ENCODE measurements at places on chromosomes 12 and 14. TPM values are rescaled to one million over a fixed set of nuclear protein-coding genes. Genes with fewer than 3 reads are reported as not detected.

DNA sequence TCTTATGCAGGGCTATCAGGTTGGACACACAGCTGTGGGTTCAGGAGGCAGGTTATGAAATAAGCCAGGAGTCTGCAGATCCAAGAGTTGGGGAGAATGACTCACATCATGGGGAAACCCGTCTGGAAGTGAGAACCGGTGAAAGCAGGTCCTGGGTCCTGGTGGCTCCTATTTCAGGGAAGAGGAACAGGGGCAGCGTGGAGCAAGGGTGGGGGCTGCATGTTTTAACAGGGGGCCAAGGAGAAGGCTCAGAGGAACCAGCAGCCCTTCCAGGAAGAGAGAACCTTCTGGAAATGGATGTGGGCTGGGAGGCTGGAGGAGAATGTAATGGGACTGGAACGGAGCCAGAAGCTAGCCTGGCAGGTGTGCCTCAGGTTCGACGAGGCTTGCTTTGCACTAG is 7.8 kb upstream of the KRT74 start:
- no peak for DNase-seq
- H3K36me3 ChIP-seq, result no peaks in the 10 kb centered on the region
- no peak overlapping the region for H3K27ac ChIP-seq
- no peak overlapping the region for H3K4me3 ChIP-seq
- no peaks in the 10 kb centered on the region for H3K4me1 ChIP-seq

- H3K27ac ChIP-seq, result no peak overlapping the region
- no peak overlapping the region for H3K4me3 ChIP-seq
- no peaks in the 10 kb centered on the region for H3K27me3 ChIP-seq
- no peaks in the 10 kb centered on the region for H3K4me1 ChIP-seq
- H3K36me3 ChIP-seq, result no peaks in the 10 kb centered on the region
Measured at GRCh38 chr12:82793751-82794281, 107.1 kb downstream of the TMTC2 start.

- DNase-seq, result peak; percentile 70
- peaks cover 23% of the 10 kb centered on the region for H3K36me3 ChIP-seq
- H3K27ac ChIP-seq, result peak overlapping the region; percentile 96
- H3K27me3 ChIP-seq, result no peaks in the 10 kb centered on the region
- peaks cover 61% of the 10 kb centered on the region for H3K4me1 ChIP-seq
Measured at GRCh38 chr14:92615451-92615850, 101.9 kb downstream of the RIN3 start.

- H3K36me3 ChIP-seq, result peaks cover 9% of the 10 kb centered on the region
- H3K4me3 ChIP-seq, result no peak overlapping the region
- no peaks in the 10 kb centered on the region for H3K4me1 ChIP-seq
- H3K27me3 ChIP-seq, result no peaks in the 10 kb centered on the region
- no peak for DNase-seq
Measured at GRCh38 chr12:70359458-70360197, 6.5 kb upstream of the KCNMB4 start.

GRCh38 chr14:54574528-54574927 is 7.6 kb downstream of the SAMD4A start:
- peaks cover 3% of the 10 kb centered on the region for H3K4me1 ChIP-seq
- no peak overlapping the region for H3K4me3 ChIP-seq
- peaks cover 14% of the 10 kb centered on the region for H3K36me3 ChIP-seq

DNA sequence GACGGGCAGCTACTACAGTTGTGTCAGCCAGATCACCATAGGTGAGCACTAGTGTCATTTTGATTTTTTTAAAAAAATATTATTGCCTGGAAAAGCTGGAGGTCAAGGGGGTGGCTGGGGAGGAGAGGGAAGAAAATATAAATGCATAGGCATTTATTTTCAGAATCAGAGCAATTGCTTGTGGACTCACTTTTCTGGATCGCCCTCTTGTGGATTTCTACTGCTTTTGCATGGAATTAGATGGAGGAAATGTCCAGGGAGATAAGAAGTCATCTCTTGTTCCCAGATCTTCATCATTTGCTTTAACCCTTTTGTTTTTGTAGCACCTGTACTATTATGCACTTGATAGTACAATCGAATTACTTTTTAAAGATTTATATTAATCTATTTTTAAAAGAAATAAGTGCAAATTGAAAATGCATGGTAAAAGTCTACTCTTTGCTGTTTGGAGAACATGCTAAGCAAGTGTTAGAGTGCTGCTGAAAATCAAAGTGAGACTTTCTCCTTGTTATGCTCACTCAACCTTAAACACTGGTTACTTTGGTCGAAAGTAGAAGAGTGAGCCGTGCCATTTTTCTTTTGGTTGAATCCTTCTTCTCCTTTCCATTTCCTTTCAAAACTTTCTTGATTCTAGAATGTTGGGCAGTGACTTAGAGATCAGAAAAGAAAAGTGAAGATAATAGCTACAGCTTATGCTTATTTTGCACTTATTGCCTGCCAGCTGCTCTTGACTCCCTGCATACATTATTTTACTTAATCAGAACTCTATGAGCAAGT is 60.6 kb upstream of the ANO4 start:
- H3K4me3 ChIP-seq, result no peak overlapping the region
- H3K4me1 ChIP-seq, result no peaks in the 10 kb centered on the region
- no peak overlapping the region for H3K27ac ChIP-seq
- no peak for DNase-seq
- H3K36me3 ChIP-seq, result no peaks in the 10 kb centered on the region

DNA sequence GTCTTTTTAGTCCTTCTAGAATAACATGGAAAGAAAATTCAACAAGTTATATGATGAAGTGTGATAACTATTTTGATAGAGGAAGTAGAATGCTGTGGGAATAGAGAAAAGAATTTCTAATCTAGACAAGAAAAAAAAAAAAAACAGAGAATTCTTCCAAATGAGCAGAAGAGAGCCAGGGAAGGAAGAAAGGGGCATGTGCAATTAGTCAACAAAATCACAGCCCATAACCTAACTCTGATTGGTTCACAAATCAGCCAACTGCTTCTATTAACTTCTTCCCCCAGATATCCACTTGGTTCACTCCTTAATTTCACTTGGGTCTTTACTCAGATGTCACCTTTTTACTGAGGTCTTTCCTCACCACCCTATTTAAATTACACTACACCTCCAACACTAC is 69.5 kb downstream of the BTG1 start:
- no peaks in the 10 kb centered on the region for H3K27me3 ChIP-seq
- peak overlapping the region; percentile 2 for H3K4me3 ChIP-seq
- no peaks in the 10 kb centered on the region for H3K36me3 ChIP-seq
- DNase-seq, result no peak

- no peak for DNase-seq
- H3K4me3 ChIP-seq, result peak overlapping the region; percentile 98
- peaks cover 22% of the 10 kb centered on the region for H3K36me3 ChIP-seq
Measured at GRCh38 chr12:68686262-68686594, 550 bp upstream of the NUP107 start.

- no peak for DNase-seq
- H3K27ac ChIP-seq, result no peak overlapping the region
- H3K27me3 ChIP-seq, result no peaks in the 10 kb centered on the region
Measured at GRCh38 chr12:22588817-22589216, 36.2 kb upstream of the ETNK1 start.

GRCh38 chr14:61472011-61472672 is 150.8 kb downstream of the PRKCH start:
- peak overlapping the region; percentile 91 for H3K4me3 ChIP-seq
- no peaks in the 10 kb centered on the region for H3K36me3 ChIP-seq
- no peak for DNase-seq
- H3K27me3 ChIP-seq, result no peaks in the 10 kb centered on the region

GRCh38 chr12:65615118-65615517 is 209.2 kb upstream of the HMGA2 start:
- H3K27me3 ChIP-seq, result peaks cover 5% of the 10 kb centered on the region
- H3K36me3 ChIP-seq, result no peaks in the 10 kb centered on the region
- no peak for DNase-seq
- no peaks in the 10 kb centered on the region for H3K4me1 ChIP-seq
- H3K4me3 ChIP-seq, result no peak overlapping the region
- H3K27ac ChIP-seq, result no peak overlapping the region

DNA sequence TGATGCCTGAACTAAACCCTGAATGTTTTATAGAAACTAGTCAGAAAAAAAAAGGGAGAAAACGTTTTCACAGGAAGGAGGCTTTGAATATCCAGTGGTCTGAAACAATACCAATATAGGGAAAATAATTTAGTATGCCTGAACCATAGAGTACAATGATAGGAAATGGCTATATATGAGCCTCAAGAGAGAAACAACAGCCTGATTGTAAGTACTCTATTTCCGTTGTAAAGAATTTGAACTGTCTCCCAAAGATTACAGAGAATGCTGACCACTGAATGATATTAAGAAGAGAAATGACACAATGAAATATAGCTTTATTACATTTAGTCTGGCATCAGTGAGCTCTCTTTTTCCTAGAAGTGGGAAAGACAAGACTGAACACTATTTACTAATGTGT is 5.5 kb upstream of the GABARAPL1 start:
- H3K27ac ChIP-seq, result no peak overlapping the region
- peaks cover 8% of the 10 kb centered on the region for H3K4me1 ChIP-seq
- no peaks in the 10 kb centered on the region for H3K36me3 ChIP-seq
- peaks cover 10% of the 10 kb centered on the region for H3K27me3 ChIP-seq
- no peak for DNase-seq

GRCh38 chr14:75522224-75522982 is at the start of gene BATF:
Gene BATF (plus strand): TSS chr14:75522469. CDS start chr14:75522683, 214 bp downstream.
- peaks cover 85% of the 10 kb centered on the region for H3K4me1 ChIP-seq
- H3K27ac ChIP-seq, result peak within 1 kb of the TSS; percentile 98
- H3K27me3 ChIP-seq, result no peaks in the 10 kb centered on the region
- DNase-seq, result peak; percentile 58
- peaks cover 63% of the 10 kb centered on the region for H3K36me3 ChIP-seq
- peak within 1 kb of the TSS; percentile 100 for H3K4me3 ChIP-seq

DNA sequence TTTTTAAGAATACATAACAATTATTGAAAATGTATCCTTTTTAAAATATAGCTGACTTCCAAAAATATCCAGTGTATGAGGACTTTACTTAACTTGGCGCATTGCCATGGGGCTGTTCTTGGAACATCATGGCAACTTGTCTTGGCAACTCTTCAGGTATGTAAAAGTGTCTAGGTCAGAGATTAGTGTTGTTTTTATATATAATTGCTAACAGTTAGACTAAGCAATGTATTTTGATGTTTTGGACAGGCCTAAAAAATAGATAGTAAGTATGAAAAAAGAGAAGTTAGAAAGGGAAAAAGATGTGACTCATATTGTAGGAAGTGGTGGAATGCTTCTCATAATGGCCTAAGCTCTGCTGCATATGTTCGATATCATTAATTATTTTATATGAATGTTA is 70.9 kb downstream of the MON2 start:
- no peak overlapping the region for H3K4me3 ChIP-seq
- H3K36me3 ChIP-seq, result peaks cover 61% of the 10 kb centered on the region
- no peaks in the 10 kb centered on the region for H3K27me3 ChIP-seq
- no peak overlapping the region for H3K27ac ChIP-seq
- no peak for DNase-seq

DNA sequence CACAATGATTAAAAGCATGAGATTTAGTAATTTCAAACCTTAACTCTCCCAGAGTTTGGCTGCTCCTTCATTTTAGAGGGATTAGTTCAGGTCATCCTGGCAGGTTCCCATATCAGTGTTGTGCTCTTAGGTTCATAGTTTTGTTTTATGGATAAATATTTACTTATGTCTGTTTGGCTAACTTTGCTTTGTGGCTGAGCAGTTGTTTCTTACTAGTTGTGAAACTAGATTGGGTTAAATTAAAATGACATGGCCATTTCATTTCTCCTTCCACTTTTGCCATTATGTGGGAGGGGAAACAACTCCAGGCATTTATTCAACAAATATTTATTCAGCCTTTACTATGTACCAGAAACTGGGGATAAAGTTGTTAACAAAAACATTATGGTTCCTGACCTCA is 158.8 kb downstream of the TMTC3 start:
- H3K27me3 ChIP-seq, result no peaks in the 10 kb centered on the region
- no peak overlapping the region for H3K4me3 ChIP-seq
- no peak for DNase-seq
- H3K36me3 ChIP-seq, result no peaks in the 10 kb centered on the region

- H3K36me3 ChIP-seq, result no peaks in the 10 kb centered on the region
- H3K4me1 ChIP-seq, result no peaks in the 10 kb centered on the region
- H3K27me3 ChIP-seq, result no peaks in the 10 kb centered on the region
- no peak overlapping the region for H3K27ac ChIP-seq
Measured at GRCh38 chr12:63224396-63224795, 73.4 kb upstream of the AVPR1A start.

DNA sequence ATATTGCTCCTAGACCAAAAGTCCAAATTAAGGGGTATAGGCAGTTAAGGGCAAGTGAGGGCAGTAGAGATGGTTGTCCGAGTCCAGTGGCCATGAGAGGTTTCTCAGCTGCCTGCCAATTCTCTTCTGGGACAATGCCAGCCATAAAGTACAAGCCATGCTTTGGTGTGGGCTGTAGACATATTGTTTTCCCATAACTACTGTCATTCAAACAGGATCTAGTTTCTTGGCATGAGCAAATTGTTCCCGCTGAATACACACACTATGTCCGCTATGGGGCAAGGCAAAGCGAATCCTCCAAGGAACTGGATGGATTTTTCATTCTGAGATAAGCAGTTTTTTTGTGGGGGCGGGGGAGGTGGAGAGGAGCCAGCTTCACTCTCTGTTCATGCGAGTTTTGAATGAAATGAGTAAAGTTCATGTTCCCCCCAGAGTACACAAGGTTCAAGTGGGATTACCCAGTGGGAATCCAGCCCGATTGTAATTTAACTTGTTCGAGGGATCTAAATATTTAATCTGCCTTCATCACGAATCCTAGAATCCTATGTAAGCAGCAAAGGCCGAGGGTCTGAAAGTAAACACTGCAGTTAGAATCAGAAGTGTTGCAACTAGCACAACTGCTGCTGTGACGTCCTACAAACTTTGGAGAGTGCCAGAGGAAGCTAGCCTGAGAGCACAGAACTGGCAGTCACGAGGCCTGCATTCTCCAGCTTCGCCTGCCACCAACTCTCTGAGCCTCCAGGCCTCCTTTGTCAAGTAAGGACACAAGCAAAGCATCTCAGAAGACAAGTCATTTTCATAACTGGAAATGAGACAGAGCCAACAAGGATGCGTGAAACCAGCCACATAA is 137.0 kb downstream of the CRADD start:
- no peak overlapping the region for H3K4me3 ChIP-seq
- no peaks in the 10 kb centered on the region for H3K27me3 ChIP-seq
- DNase-seq, result no peak
- no peaks in the 10 kb centered on the region for H3K36me3 ChIP-seq

DNA sequence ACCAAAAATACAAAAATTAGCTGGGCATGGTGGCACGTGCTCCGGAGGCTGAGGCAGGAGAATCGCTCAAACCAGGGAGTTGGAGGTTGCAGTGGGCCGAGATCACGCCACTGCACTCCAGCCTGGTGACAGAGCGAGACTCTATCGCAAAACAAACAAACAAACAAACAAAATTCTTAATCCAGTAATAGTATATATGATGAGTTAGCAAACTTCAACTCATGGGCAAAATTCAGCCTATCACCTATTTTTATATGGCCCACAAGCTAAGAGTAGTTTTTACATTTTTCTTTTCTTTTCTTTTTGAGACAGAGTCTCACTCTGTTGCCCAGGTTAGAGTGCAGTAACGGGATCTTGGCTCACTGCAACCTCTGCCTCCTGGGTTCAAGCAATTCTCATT is 14.9 kb downstream of the ATF7 start:
- no peak overlapping the region for H3K4me3 ChIP-seq
- H3K27ac ChIP-seq, result no peak overlapping the region
- no peak for DNase-seq
- peaks cover 23% of the 10 kb centered on the region for H3K36me3 ChIP-seq
- H3K4me1 ChIP-seq, result peaks cover 1% of the 10 kb centered on the region

GRCh38 chr12:93315907-93316622 is 61.7 kb upstream of the NUDT4 start:
- peaks cover 3% of the 10 kb centered on the region for H3K4me1 ChIP-seq
- no peaks in the 10 kb centered on the region for H3K36me3 ChIP-seq
- H3K27ac ChIP-seq, result no peak overlapping the region
- H3K27me3 ChIP-seq, result no peaks in the 10 kb centered on the region

The PTPRO gene
- total RNA-seq, result 20.0 TPM

The PRIMA1 gene
- total RNA-seq, result not detected

The CLEC4A gene
- total RNA-seq, result 1.3 TPM

The ASB2 gene
- 3.1 TPM for total RNA-seq

All from activated B cell treated with CpG ODN at 0.5 μM for 24 hours (primary cell).